Esophagus squamous epithelium (tissue), 5 donors: ENCODE measurements at places on chromosomes 16 and 17.

DNA sequence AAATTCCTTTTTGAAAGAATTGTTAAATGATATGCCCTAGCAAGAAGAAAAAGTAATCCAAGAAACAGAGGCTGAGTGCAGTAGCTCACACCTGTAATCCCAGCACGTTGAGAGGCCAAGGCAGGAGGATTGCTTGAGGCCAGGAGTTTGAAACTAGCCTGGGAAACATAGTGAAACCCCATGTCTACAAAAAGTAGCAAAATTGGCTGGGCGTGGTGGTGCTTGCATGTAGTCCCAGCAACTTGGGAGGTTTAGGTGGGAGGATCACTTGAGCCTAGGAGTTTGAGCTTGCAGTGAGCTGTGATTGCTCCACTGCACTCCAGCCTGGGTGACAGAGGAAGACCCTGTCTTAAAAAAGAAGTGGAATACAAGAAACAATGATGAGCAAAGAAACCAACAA is 56.1 kb downstream of the NT5M start:
- DNase-seq: no peak

GRCh38 chr17:57444682-57445450 is 188.5 kb downstream of the MSI2 start:
- DNase-seq: no peak

- no peak for DNase-seq
Observed at GRCh38 chr16:85081038-85081437, 31.2 kb downstream of the CIBAR2 start.

- no peak for DNase-seq
Observed at GRCh38 chr17:49373115-49373514, 11.1 kb upstream of the ZNF652 start.

- no peak for DNase-seq
Observed at GRCh38 chr17:34556384-34556783, 23.0 kb upstream of the TMEM132E start.

DNA sequence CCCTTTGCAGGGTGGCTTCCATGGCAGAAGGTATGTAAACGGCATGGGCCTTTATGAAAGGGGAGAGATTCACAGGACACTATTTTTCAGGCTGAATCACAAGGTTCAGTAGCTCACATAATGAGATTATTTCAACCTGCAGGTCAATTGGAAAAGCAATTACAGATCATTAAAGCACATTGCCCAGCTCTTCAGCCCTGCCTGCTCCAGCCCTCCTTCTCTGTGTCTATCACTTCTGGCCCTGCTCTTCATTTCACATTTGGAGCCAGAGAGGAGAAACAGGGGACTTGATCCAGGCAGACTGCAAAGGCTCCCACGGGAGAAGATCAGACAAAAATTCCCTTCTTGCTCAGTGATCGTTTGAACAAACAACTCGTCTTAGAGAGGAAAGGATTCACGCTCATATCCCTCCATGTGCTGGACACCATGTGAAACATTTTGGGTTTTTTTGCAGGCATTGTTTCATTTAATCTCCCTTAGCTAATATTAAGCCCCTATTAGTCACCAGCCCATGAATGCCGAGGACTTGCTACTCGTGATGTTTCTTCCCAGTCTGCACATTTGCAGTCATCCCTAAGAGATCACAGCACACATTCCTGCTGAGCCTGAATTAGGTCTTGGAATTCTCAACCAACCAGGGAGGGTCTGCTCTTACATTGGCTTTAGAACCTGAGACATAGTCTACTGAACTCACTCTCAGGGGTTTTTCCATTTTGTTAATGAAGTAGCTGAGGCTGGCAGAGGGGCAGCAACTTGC is 443.9 kb upstream of the CCL2 start:
- DNase-seq: no peak

DNA sequence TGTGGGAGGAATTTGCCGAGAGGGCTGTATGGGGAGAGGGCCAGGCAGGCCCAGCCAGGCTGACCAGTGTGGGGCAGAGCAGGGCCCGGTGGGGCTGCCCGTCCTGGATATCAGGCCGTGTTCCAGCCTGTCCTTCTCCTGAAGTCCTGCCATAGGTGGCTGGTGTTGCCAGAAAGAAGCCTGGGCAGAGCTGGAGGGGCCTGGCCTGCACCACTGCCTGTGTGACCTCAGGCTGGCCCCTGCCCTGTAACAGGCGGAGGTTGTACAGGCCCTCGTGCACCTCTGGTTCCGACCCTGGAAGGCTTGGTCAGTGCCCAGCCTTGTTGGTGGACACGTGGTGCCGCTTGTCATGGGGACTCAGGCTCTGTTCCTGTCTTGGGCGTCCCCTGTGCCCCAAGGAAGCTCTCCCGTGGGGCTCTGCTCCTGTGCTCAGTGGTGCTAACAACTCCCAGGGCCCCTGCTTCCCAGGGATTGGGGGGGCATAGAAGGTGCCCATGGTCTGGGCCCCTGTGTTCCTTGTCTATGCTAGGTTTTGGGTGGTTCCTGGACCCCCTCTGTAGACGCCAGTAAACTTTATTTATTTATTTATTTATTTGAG is 33.3 kb downstream of the ADCY7 start:
- DNase-seq: no peak

DNA sequence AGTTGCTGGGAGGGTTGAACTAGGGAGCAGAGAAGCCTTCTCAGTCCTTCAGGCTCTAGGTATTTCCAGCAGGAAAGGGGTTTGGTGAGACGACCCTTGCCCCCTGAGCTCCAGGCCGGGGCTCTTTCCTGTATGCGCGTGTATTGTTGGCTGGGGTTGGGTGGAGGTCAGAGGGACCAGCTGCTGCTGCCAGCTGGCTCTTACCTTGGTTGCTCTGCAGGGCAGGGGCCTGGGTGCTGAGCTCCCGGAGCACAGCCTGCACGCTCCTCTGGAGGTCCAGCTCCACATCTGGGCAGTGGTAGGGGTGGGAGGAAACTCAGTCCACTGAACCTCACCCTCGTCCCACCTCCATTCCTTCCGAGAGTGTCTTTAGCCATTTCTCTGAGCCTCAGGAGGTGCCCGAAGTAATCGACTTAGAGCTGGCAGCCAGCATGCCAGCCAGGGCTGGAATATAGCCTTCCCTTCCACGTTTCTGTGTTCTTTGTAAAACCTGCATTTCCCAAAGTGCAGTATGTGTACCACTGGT is 28.0 kb downstream of the PIK3R6 start:
- no peak for DNase-seq

DNA sequence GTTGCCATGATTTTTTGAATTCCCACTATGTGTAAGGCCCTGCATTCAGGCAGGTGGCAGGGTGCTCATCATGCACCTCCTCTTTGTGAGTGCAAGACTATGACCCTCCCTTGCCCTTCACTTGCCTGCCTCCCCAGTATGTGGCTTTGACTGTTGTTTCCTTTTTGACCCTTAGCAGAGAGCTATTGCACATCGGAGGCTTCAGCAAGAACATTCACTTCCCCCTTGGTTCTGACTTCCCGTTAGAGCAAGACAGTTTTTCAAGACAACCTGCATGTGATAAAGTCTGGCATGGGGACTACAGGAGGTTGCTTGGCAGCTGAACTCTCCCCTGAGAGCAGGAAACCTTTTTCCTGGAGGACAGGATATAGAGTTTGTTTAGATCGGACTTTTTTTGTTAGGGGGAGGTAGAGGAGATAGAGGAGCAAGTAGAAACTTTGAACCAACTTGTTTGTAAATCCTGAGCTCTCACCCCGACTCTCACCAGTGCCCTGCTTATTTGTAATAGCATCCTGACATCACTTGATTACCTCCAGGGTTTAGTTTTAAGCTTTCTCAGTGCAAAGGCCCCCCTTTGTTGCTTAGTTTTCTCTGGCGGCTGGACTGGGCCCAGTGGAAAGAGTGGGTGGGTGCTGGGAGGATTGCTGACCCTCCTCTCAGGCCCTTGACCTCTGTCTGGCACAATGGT is 34.3 kb downstream of the LIMD2 start:
- DNase-seq: no peak

GRCh38 chr16:48870141-48870540 is 260.2 kb upstream of the N4BP1 start:
- DNase-seq: no peak

DNA sequence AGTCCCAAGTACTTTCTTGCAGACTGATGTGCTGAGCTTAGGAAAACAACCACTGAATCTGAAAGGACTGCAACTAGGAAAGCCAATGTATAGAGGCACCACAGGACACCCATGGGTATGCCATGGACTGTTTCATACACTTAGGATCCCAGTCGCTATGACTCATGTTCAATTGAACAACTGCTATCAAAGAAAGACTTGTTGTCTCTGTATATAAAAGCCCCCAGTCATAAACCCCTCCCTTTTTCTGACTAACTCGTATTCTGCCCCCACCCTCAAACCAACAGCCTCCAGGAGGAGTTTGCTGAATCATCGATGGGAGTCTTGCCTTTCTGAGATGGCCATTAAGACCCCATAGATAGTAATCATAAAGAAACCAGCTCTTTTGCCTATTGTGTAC is 205.4 kb downstream of the ANKFN1 start:
- no peak for DNase-seq

DNA sequence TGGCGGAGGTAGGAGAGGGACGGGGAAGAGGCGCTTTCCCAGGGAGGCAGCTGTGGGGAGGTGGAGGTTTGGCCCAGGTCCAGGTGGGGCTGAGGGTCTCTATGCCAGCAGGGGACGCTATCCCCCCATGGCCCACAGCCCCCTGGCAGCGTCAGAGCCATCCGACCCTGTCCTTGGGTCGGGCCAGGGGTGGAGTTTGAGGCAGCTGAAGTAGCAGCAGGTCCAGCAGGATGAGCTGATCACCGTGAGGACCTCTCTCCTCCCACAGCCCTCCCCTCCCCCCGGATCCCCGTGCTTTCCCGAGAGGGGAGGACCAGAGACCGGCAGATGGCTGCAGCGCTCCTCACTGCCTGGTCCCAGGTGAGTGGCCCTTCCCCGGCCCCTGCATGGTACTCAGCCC is 3.2 kb downstream of the ZNF205 start:
- no peak for DNase-seq

DNA sequence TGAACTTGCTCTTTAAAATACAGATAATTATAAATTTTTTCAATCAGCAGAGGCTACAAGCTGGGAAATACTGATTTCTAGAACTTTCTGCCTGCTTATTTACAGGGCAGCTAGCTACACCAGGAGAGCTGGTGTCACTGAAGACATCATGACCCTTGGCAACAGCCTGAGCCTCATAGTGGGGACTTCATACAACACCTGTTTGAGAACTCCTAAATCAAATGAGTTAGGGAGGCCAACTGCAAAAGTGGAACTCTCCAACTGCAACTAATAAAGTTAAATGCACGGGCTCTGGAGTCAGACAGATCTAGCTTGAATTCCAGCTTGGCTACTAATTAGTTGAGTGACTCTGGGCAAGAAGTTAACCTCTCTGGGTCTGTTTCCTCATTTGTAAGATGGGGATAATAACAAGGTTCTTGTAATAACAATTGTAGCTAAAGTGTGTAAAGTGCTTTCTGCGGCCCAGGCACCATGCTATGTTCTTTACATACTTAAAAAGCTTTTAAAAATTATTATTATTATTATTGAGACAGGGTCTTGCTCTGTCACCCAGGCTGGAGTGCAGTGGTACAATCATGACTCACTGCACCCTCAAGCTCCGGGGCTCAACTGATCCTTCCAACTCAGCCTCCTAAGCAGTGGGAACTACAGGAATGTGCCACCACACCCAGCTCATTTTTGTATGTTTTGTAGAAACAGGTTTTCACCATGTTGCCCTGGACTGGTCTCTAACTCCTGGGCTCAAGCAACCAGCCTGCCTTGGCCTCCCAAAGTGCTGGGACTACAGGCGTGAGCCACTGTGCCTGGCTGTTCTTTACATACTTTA is 33.4 kb downstream of the VAC14 start:
- DNase-seq: no peak

- no peak for DNase-seq
Observed at GRCh38 chr16:2038382-2039231, 9.0 kb downstream of the NTHL1 start.

- DNase-seq: no peak
Observed at GRCh38 chr17:27430882-27431491, 25.3 kb upstream of the KSR1 start.

GRCh38 chr16:79012671-79013434 is 587.7 kb downstream of the MAF start:
- DNase-seq: no peak

DNA sequence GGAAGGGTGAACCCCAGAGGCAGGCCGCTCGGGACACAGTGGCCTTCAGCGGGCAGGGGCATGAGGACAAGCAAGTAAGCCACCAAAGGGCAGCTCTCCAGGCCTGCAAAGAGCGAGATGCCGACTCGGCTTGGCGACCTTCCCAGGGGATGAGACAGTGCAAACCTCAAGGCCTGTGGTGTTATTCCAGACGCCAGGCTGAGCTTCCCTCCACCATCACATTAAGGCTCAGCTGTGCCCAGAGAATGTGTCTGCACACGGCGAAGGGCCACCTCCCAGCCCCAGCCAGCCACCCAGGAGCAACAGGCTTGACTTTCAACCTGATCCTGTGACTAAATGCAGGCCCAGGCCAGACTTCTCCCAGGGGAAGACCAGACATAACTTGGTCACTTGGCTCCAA is 251.4 kb downstream of the SOX9 start:
- DNase-seq: no peak

DNA sequence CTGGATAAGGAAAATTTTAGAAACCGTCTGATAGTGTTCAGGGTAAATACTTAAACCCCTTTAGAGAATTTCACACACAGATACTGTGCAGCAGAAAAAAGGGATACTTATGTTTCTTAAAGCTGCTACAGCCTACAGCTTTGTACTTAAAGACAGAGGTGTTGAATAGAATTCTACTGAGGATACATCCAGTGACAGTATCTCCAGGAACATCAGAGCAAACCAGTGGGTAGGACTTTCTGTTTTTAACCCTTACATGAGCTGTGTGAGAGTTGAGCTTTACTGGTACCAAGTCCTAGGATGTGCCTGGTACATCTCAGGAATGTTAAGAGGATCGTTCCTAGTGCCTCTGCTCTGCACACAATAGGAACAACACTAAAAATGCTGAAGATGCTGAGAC is 191.5 kb downstream of the FTO start:
- DNase-seq: no peak

GRCh38 chr16:89988951-89989350 is 30.3 kb downstream of the DBNDD1 start:
- DNase-seq: no peak

- no peak for DNase-seq
Observed at GRCh38 chr17:58210922-58211321, 8.1 kb downstream of the MKS1 start.
